ENCODE measurements at places on chromosomes 6 and 20. TPM values are rescaled to one million over a fixed set of nuclear protein-coding genes. Genes with fewer than 3 reads are reported as not detected.

- no peak for DNase-seq
These were observed 85.7 kb upstream of the TAB2 start for GRCh38 chr6:149231778-149232177.

DNA sequence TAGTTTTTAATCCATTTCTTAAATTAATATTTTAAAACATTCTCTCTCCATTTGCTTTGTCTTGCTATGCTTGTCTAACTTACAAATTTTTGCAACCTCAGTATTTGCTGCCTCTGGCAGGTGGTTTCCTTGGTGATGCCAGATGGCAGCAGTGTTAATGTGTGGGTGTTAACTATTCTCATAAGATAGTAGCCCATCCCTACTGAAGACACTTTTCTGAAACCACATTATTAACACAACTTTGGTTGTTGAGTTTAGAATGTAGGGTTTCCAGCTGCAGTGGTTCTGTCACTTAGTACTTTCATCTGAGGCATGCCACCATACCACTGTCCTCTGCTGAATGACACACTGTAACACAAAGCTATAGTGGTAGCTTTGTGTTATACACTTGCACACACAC, 75.1 kb downstream of the MYO6 start:
- no peak for DNase-seq

DNA sequence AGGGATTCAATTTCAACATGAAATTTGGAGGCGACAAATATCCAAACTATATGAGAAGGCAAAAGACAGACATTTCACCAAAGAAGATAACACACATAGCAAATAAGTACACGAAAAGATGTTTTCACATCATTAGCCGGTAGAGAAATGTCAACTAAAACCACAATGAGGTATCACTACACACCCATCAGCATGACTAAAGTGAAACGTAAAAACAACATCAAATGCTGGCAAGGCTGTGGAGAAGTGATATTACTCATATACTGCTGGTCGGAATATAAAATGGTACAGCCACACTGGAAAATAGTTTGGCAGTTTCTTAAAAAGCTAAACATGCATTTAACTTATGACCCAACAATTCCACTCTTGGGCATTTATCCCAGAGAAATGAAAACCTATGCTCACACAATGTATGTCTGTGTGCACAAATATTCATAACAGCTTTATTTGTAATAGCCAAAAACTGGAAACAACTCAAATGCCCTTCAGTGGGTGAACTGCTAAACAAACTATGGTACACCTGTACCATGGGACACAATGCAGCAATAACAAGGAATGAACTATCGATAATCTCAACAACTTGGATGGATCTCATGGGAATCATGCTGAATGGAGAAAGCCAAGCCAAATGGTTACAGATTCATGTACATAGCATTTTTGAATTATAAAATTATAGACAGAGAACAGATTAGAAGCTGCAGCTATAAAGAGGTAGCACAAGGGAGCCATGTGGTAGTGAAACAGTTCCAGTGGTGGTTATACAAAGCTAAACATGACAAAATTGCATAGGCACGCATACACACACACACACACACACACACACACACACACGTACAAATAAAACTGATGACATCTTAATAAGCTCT, 8.6 kb downstream of the ADAT2 start:
- DNase-seq, result no peak

DNA sequence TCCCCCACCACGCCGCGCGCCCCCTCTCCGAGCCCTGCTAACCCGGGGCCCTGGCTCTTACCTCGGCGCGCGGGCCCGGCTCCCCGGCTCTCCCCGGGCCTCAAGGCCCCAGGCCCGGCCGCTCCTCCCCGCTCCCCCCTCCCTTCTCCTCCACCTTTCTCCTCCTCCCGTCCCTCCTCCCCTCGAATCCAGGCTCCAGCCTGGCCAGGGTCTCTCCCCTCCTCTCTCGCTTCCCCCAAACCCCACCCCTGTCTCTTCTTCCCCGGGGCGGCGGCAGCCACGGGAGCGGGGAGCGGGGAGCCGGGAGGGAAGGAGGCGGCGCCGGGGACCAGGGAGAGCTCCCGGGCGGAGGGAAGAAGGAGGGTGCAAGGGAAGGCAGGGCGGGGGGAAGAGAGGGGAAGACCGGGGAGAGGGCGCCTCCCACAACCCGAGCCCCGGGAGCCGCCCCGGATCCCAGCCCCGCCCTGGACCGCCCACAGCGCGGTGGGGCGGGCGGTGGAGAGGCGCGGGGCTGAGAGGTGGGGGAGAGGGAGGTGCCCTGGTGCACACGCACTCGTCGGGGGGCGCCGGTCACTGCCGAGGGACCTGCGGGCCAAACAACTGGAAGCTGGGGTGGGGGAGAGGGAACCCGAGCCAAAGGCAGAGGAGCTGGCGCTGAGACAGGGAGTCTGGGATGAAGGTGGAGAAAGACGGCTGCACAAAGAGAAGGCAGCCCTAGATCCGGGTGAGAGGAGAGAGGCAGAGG, at the start of gene GABBR1:
GABBR1 (minus strand) TSS at position 395 of the 745 bp plus-strand sequence. CDS start 798 bp downstream, outside the sequence.
- DNase-seq, result peak; percentile 96

GRCh38 chr6:161429921-161430490, 156.1 kb upstream of the AGPAT4 start:
- DNase-seq, result no peak

DNA sequence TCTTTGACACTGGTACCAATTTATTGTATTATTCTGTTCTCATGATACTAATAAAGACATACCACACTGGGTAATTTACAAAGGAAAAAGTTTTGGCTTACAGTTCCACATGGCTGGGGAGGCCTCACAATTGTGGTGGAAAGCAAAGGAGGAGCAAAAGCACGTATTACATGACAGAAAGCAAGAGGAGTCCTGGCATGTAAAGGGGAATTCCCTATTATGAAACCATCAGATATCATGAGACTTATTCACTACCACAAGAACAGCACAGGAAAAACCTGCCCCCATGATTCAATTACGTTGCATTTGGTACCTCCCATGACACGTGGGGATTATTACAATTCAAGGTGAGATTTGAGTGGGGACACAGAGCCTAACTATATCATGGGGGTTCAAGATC, 43.4 kb downstream of the SLC22A2 start:
- no peak for DNase-seq

GRCh38 chr20:48705240-48706115, 122.3 kb downstream of the PREX1 start:
- peak; percentile 10 for DNase-seq

GRCh38 chr6:12148317-12148801, 136.2 kb downstream of the HIVEP1 start:
- no peak for DNase-seq

- no peak for DNase-seq
These were observed 9.8 kb upstream of the ZNF343 start for GRCh38 chr20:2518558-2518957.

DNA sequence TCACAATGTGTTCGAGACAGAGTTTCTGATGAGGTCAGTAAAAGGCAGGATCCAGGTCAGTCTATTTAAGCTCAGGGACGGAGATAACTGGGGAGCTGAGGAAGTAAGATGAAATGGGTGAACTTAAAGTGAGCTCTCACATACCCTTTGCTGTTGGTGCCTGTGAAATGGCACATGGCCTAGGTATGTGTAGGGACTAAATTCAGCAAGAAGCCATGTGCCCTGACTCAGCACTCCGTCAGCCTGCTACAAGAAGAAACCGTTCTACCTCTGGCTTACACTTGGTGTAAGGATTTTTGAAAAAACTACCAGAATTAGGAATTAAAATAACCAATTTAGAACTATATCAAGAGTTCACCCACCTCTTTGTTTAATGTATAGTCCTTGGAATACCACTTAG, 41.1 kb upstream of the TRDN start:
- no peak for DNase-seq

DNA sequence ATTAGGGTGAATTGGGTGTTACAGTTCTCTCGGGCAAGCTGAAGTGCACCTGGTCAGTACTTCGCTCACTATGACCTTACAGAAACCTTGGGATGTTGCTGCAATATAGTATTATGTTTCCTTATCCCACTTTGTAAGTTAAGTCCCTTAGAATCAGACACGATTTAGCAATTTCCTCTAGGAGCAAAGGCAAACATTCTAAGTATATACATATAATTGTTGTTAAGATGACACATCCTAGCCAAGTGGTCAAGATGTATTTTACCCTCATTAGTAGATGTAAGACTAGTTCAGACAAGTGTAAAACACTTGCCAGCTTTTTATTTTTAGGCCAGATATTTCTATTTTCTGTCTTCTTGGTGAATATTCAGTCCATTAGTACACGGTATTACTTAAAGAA, 31.1 kb upstream of the RGS17 start:
- DNase-seq, result no peak

GRCh38 chr6:99114769-99115406, 167.1 kb upstream of the FBXL4 start:
- no peak for DNase-seq

DNA sequence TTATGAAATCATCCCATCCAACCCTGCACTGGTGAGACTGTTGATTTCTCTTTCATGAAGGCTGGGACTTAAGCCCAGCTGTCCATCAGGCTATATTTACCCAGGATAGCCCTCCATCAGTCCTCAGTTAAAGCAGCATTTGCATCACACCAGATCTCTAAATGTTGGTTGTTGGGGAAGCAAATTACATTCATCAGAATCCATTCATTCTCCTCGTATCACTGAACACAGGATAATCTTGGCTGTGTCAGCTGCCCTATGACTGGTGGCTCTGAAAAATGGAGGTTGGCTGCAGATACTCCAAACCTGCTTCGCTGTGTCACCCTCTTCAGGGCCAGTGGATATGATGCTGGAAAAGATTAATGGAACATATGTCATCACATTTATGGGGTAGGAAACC, 718.3 kb downstream of the KIF16B start:
- no peak for DNase-seq

GRCh38 chr6:12545619-12546409, 170.8 kb upstream of the PHACTR1 start:
- DNase-seq, result no peak

- DNase-seq, result no peak
These were observed 794.6 kb downstream of the TFAP2A start for GRCh38 chr6:9620263-9620662.

DNA sequence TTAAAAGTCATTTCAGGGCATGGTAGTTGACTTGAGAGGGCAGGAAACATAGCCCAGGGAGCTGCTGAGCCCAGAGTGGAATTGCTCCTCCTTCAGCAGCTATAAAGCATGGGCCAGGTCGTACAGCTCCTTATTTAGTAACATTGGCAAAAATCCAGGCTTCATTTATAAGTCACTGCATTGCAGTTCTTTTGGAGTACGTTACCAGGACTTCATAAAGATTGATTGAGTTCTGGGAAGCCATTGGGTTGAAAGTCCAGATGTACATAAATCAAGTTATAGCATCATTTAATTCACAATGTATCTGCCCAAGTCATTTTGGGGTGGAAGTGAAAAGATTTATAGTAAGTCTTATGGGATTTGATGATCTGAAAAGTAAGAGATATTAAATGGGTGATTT, 53.0 kb upstream of the ANKEF1 start:
- no peak for DNase-seq

GRCh38 chr6:109491207-109491938, 8.4 kb upstream of the ZBTB24 start:
- DNase-seq, result no peak

GRCh38 chr6:97445407-97445806, 162.4 kb upstream of the MMS22L start:
- DNase-seq, result no peak

DNA sequence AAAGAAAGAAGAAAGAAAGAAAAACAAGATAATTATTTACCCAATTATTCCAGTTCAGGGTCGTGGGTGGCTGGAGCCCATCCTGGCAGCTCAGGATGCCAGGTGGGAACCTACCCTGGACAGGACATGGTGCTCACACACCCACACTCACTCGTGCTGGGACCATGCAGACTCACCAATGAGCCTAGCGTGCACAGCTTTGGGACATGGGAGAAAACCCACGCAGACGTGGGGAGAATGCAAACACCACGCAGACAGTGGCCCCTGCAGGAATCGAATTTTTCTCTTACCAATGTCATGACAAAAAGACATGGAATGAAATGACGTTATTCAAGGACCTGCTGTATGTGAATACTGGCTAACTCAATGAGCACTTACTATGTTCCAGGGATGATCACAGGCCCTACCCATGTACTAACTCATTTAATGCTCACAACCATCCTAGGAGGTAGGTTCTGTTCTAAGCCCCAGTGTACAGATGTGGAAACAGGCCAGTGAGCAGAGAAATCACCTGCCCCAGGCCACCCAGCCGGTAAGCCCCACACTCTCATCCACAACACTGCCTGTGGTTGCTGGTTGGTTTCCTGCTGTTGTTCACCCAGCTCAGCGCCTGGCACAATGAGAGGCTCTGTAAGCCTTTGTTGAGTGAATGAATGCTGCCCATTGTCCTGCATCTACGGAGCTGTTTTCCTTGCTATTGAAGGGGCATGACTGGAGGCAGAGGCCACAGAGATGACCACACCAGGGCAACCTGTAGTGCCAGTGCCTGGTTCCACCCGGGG, 6.8 kb upstream of the PI16 start:
- DNase-seq, result no peak

DNA sequence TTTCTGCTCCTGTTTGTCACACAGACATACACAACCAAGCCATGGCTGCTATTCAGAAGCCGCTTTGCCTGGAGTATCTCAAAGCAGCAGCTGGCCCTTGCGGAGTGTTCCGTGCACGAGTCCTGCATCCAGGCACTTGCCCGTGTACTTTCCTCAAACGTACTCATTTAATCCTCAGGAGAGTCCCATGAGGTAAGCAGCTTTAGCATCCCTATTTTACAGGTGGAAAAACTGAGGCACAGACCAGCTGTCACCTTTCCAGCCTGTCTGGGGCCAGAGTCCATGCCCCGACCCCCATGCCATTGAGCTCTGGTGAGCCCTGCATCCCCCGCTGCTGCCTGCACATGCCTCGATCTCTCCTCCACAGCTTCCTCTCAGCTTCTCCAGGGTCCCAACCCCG, 130.0 kb downstream of the ERMARD start:
- DNase-seq, result no peak

GRCh38 chr6:131532580-131533039, 40.4 kb upstream of the ARG1 start:
- no peak for DNase-seq

DNA sequence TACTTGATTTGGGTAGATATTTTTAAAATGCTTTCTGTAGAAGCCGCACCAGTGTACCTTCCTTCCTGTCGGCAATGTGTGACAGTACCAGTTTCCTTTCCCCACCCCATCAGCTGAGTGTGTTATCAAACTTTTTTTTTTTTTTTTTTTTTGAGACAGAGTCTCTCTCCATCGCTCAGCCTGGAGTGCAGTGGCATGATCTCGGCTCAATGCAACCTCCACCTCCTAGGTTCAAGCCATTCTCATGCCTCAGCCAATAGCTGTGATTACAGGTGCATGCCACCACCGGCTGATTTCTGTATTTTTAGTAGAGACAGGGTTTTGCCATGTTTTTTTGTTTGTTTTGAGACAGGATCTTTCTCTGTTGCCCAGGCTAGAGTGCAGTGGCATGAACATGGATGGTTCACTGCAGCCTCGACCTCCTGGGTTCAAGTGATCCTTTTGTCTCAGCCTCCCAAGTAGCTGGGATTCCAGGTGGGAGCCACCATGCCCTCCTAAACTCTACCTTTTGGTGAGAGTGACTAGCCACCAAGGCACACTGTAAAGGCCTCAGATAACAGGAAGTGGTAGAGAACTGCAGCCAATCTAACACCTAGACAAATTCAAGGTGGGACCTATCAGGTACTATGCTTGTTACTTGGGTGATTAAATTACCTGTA, 26.5 kb upstream of the ZBTB22 start:
- DNase-seq, result no peak

FAM83C gene
- not detected for total RNA-seq

ENPP5 gene
- total RNA-seq, result 0.71 TPM

PPP1R3D gene
- 7.7 TPM for total RNA-seq

SEMG1 gene
- not detected for total RNA-seq

OR2J3 gene
- total RNA-seq, result not detected

WFDC10B gene
- total RNA-seq, result not detected

SLC17A3 gene
- total RNA-seq, result not detected

CALHM6 gene
- 1.3 TPM for total RNA-seq

BTN3A1 gene
- 13.0 TPM for total RNA-seq

AHCY gene
- 76.4 TPM for total RNA-seq

All from sigmoid colon (tissue), 7 donors.